ENCODE measurements at places on chromosomes 2 and 18.

GRCh38 chr18:36297417-36298125 lies at the start of gene FHOD3:
Gene FHOD3, plus strand, starts transcription at chr18:36297713. Its CDS starts 123 bp downstream, at chr18:36297836.
- DNase-seq, result peak; percentile 38

GRCh38 chr2:218294430-218295022 lies 2.2 kb upstream of the TMBIM1 start:
- DNase-seq, result no peak

- DNase-seq, result no peak
Observed at GRCh38 chr2:231037202-231037730, at the start of gene C2orf72. Gene C2orf72, plus strand, starts transcription at chr2:231037523. Its CDS starts 43 bp downstream, at chr2:231037566.

- DNase-seq, result no peak
Observed at GRCh38 chr18:63570721-63571120, 16.4 kb upstream of the SERPINB13 start.

DNA sequence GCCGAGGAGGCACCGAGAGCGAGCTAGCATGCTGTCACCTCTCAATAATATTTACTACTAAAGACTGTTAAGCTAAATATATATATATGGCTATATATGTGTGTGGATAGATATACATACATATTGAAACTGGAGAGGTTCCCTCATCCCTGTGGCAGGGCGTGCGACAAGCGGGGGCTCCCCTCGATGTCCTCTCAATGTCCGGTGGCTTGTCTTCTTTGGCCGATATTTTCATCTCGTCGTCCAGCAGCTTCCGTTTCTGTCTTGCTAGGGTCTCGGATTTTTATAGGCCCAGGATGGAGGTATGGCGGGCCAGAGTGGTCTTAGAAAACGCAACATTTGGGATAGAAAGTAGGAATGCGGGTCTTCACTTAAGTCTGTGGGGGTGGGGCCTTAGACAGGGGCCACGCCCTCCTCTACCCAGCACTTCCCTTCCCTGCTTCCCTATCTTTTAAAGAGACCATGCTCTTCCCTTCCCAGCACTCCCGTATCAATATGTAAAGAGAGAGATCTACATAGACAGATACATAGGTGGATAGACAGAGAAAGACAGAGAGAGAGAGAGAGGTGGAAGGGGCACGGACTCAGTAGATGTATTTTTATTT lies 866.8 kb downstream of the DSC3 start:
- DNase-seq, result no peak

- no peak for DNase-seq
Observed at GRCh38 chr2:3041246-3041645, 336.4 kb downstream of the EIPR1 start.

DNA sequence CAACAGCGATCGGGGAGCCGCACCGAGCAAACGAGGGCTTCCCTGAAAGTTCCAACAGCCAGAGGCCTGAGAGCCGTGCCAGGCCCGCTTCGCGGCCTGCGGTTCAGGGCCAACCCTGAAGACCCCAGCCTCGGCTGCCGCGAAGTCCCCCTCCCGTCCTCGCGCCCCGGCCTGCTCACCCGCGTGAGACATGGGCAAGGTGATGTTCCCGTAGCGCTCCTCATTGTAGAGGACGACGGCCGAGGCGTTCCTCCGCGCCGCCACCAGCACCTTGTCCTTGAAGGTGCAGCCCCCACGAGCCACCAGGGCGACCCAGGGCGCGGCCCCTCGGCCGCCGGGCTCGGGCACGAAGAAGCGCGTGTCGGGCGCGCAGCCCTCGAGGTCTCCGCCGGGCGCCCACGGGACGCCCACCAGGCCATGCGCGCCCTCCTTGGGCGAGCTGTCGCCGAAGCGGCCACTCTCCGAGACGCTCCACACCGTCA lies 510 bp downstream of the RNF149 start:
- no peak for DNase-seq

DNA sequence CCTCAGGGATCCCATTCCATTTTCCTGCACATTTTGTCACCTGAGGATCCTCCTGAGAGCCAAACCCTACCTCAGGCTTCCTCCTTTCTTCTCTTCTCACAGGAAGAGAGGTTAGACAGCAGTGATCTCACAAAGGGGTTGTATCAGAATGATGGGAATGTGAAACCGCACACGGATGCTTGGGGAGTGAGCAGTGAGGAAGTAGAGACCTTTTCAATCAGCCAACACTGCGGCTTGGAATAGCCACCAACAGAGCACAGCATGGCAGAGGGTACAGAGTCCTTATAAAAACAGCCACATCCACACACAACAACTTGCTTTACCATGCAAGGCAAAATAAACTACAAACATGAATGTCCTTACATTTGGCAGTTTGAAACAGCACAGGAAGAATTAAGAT lies 8.7 kb downstream of the TMEM182 start:
- no peak for DNase-seq

- DNase-seq, result peak; percentile 96
Observed at GRCh38 chr2:173205375-173205774, 129.7 kb downstream of the MAP3K20 start.

GRCh38 chr18:6487968-6488367 lies 73.3 kb upstream of the L3MBTL4 start:
- DNase-seq, result no peak

DNA sequence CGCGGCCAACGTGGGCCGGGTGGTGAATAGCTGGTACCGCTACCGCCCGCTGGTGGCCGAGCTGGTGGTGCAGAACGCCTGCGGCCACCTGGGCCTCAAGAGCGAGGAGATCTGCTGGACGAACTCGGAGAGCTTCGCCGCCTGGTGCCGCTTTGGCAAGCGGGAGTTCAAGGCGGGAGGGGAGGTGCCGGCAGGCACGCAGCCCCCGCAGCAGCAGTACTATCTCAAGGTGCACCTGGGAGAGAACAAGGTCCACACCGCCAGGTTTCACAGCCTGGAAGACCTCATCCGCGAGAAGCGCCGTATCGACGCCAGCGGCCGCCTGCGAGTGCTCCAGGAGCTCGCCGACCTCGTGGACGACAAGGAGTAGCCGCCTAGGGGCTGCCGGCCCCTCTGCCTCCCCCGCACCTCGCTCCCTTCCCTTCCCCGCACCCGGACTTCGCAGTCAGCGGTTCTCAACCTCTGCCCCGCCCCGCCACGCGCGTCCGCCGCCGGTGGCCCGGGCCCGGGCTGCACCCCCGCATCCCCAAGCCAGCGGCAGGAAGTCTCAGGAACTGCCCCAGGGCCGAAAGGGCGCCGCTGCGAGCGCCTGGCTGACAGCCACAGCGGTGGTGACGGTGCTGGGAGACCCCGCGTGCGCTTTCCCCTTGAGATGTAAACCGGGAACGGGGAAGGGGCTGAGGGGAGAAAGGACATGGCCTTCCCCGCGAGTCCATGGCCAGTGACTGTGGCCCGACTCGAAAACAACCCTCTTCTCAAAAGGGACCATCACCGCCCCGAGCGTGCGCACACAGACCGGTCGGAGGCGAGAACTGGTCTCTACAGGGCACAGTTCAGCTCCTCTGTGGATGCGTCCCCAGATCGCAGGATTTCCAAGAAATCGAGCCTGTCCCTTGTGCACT lies 2.2 kb downstream of the LRATD1 start:
- peak; percentile 75 for DNase-seq

DNA sequence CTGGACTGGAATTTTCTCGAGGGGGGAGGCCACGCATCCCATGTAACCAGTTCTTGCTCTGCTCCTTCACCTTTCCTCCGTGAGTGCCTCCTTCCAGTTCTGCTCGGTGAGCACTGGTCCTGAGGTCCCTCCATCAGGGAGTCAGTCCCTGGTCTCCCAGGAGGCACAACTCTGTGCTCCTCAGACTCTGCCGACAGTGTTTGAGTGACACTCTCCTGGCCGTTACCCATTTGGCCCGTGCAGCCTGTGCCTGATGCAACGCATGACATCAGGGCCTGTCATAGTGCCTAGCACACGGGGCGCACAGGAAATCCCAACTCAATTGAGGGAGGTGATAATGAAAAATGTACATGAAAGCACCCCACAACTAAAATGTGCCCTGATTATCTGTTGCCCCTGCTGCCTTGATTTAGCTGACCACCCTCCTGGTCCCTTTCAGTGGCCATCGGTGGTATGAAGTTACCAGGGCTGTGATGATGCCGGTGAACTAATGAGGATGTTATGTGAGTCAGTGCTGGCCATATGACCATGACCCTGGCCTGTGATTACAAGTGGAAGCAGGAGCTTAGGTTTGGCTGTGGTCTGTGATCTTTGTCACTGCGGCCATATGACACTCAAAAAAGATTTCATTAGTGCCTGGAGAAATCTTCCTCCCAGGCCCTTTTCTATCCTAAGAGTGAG lies 144.6 kb downstream of the TDRD15 start:
- DNase-seq, result no peak

GRCh38 chr2:188813315-188813714 lies 160.9 kb upstream of the COL3A1 start:
- peak; percentile 82 for DNase-seq

DNA sequence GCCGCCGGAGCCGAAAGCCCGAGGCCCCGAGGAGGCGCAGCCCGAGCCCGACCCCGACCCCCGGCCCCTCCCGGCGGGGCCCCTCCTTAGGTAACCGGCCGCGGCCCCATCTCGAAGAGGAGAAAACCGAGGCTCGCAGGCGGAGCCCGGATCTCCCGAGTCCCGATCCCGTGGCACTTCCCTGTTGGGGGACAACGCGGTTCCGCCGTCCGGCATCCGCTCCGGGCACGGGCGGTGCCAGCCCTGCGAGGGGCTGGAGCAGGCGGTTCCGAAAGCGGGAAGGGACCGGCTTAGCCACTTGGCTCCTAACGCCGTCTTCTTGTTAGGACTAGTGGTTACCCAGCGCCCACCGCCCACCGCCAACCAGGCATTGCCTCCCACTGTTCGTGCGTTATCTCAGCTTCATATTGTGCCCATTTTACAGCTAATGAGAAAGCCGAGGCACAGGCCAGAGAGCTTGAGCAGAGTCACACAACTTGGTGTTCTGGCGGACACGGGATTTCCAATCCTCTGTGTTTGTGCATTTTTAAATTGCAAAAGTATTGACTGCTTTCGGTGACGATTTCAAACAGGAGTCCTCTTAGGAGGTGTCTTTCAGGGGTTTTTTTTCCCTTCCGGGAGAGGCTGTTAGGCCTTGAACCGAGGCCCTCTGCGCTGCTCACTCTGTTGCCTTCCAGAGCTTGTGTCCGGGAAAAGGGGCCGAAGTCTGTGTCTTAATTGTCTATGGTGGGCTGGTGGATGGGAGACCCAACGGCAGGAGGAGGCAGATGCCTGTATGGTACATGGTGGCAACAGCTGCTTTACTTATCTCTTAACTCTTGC lies 562 bp downstream of the CENPA start:
- DNase-seq, result no peak

DNA sequence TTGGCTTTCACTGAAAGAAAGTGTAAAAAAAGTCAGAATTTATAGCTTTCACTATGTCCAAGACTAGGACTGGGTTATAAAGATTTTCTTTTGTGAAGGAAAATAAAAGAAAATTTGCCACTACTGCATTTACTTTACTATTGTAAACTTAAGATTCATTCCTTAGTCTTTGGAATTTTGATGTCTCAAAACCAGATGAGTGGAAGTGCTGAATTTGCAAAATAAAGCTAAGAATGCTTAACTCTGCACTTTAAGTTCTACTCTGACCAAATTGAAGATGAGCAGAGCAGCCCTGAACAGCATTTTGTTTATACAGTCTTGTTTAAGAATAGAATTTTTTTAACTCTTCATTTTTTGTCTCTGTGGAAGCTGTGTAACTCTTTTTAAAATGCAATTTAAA lies 102.4 kb downstream of the ICA1L start:
- no peak for DNase-seq

GRCh38 chr18:5503740-5504139 lies 40.1 kb downstream of the EPB41L3 start:
- peak; percentile 72 for DNase-seq

DNA sequence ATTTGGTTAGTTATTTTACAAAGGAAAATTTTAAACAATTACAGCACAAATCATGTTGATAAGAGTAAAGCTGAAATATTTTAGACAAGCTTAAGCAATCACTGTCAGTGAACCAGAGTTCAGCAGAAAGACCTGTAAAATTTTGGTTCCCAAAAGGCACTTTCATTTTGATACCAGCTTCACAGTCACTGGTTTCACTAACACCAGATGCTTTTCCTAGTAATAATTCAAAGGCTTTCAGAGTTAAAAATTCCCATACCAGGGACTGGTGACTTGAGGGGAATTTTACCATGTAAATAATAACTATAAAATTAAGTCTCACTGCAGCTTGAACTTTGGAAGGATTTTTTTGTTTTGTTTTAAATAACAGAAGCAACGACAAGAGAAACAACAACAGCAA lies 102.3 kb upstream of the CD302 start:
- DNase-seq, result no peak

GRCh38 chr2:57372237-57372984 lies 674.2 kb upstream of the VRK2 start:
- no peak for DNase-seq

GRCh38 chr2:132662732-132663131 lies 7.3 kb downstream of the LYPD1 start:
- no peak for DNase-seq

DNA sequence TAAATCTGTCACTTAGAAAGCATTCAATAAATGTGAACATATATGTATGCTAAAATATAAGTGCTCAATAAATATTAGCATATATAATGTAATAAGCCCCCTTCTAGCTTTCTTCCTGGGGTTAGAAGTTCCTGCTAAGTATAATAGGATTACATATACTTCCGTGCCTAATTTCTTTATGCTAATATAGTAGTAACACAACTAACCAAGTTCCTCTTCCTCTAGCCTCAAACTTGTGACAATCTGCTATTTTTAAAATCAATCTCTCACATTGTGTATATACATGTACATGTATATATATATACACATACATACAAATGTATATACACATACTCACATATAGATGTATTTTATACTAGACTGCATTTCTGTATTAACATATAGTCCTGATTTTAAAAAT lies 32.2 kb downstream of the TLK1 start:
- DNase-seq, result no peak

DNA sequence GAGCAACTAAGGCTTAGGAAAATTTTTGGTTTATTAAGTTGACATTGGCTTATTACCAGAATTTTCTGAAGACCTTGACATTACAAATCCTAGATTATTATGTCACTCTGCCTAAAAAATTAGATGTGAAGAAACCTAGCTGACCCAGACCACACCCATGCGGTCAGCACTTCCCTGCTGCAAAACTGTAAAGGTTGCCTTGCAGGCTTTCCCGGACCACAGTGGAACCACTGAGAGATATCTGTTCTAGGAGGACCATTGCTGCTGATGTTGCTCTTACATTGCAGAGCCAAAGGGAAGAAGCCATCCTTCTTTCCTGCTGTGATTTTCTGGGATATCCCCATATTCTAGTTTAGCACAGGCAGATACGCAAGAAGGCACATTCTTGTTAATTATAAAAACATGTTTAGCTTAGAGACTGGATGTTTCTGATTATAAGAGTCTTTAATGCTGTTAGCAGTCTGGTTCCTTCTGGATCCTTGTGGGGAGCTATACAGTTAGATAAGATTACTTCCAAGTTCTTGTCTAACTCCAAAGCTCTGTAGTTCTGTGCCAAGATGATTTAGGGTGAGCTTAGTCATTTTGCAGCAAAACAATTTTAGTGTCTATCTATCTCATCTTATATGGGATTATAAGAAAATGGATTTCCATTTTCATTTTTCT lies 70.2 kb downstream of the AOX1 start:
- peak; percentile 68 for DNase-seq

DNA sequence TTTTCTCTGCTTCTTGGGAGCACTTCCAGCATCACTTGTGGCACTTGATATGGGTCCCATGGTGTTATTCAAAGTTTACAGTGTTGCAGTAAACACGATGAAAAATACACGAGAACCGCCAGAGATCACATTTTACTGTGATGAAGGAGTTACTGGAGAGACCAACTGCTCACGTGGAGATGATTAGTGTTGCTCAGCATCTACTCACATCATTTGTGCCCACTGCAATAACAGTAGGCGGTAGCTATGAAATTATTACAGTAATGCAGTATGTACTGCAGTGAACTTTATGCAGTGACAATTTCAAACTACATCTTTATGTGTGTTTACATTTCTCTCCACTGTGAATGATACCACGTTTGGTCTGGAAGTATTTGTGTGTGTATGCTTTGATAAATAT lies 93.5 kb downstream of the SLC4A3 start:
- no peak for DNase-seq

Data from fibroblast of mammary gland (primary cell).